Umbilical cord (tissue), 2 donors: ENCODE measurements at places on chromosomes 4 and X. TPM values are rescaled to one million over a fixed set of nuclear protein-coding genes. Genes with fewer than 3 reads are reported as not detected.
A peak's percentile ranks its signal among the peaks of the same experiment; 100 is the strongest.

DNA sequence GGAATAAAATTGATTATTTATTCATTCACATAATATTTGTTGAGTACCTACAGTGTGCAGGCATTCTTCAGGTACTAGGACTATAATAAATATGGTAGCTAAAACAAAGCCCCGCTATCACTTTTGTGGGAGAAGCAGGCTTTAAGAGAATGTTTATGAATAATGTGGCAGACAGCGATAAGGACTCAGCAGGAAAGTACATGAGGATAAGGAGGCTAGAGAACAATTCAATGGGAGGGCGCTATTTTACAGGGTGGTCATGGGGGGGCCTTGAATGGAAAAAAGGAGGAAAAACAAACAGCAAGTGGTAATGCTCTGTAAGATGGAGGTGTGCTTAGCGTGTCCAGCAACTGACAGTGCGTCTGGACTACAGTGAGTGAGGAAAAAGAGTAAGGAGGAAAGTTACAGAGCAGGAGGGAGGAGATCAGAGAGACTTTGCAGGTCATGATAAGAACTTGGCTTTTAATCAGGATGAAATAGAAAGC is 264.2 kb upstream of the ETNPPL start:
- DNase-seq, result peak; percentile 45

DNA sequence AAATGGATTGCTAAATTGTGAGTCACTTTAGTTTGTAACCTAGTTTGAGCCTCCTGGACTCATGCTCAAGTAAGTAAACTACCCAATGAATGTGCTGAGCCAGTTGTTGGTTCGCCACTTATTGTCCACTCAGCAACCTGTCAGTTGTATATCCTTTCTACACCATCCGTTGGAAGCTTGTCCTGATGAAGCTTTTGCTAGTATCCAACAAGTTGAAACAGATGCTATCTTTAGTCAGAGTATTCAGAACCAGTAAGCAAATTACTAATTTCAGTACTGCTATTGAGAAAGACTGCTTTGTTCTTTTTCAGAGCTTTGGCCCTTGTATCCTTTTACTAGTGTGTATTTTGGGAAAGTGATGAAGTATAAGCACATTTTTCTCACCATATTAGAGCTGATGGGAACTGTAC is 4.3 kb upstream of the NAA15 start:
- DNase-seq, result no peak

GRCh38 chr4:38184404-38184803 is 224.2 kb downstream of the PTTG2 start:
- no peak for DNase-seq

DNA sequence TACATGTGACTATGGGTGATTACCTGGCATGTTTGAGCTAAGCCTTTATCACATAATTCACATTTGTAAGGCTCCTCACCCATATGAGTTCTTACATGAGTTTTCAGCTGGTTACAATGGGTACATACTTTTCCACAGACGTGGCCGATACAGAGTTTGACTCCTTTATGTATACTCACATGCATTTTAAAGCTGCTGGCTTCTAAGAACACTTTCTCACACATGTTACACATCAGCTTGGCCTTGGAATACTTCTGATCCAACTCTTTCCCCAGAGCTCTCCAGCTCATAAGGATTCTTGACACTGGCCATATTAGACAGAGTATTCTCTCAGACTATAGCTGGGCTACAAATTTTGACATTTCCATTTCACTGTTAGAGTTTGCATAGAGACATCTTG is 66.3 kb downstream of the TAB3 start:
- no peak for DNase-seq

GRCh38 chr4:137644201-137644600 is 111.9 kb upstream of the PCDH18 start:
- no peak for DNase-seq

Gene MAGEA2B
- not detected for total RNA-seq

DNA sequence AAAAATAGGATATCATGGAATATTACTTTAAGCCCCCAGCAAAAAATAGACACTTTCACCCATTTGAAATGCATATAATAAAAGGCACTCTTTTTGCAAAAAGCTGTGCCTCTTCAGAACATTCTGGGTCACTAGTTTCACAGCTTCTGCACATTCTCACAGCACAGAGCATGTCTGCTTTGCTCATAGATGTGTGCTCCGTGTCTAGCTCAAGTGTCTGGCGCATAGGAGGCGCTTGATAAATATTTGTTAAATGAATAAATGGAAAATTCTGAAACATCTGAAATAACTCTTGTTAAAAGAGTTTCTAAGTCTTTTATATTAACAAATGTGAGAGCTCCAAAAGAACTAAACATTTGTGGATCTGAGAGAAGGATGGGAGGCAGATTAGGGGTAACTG is 275.2 kb downstream of the PTTG2 start:
- peak; percentile 25 for DNase-seq

DNA sequence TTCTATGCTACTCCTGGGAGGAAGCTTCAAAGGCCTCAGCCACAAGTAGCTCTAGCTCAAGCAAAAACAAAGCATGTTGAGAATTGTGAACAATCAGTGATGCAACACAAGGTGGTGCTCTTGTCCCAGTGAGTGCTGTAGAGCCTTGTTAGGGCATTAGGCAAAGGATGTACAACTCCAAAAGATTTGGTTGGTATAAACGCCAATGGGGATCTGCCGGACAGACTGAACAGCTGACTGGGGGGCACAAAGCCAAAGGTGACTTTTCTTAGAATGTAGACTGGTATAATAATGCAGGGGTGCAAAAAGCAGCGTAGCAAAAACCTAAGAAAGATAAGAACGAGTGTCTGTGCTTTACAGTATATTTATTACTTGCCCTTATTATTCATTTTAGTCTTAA is 62.6 kb upstream of the ALB start:
- peak; percentile 82 for DNase-seq

DNA sequence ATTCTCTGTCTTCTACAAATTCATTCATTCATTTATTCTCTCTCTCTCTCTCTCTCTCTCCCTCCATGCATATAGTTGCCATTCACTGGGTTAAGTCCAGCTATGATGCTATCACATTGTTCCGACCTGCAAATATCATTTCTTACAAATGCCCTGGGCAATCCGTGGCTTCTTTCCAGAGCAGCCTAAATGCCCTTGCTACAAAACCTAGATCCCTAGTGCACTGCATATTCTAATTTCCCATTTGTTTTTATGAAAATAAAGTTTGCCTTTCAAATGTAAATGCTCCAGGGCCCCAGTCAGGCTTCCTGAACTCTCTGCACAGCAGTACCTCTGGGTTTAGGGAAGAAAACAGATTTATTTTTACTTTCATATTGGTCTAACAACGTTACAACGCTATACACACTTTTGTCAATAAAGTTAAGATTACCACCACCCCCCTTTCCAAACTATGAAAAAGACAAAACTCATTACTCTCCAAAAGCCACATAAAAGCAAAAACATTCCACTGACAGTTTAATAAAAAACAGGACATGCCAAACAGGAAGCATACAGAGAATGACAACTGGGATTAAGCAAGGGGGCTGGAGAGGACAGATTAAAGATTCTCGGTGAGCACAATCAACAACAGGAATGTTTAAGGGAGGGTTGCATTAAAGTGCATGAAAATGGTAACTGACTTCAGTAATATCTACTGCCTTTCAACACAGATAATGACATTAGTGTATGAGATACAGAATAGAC is 104.3 kb downstream of the USP46 start:
- DNase-seq, result peak; percentile 14

DNA sequence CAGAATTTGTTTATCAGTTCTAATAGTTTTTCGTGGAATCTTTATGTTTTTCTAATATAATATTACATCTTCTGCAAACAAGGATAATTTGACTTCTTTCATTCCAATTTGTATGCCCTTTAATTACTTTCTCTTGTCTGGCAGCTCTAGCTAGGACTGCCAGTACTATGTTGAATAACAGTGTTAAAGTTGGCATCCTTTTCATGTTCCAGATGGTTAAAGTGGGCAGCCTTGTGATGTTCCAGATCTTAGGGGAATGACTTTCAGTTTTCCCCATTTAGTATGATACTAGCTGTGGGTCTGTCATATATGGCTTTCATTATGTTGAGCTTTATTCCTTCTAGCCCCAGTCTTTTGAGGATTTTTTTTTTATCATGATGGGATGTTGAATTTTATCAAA is 220.6 kb upstream of the WDFY3 start:
- DNase-seq, result no peak

DNA sequence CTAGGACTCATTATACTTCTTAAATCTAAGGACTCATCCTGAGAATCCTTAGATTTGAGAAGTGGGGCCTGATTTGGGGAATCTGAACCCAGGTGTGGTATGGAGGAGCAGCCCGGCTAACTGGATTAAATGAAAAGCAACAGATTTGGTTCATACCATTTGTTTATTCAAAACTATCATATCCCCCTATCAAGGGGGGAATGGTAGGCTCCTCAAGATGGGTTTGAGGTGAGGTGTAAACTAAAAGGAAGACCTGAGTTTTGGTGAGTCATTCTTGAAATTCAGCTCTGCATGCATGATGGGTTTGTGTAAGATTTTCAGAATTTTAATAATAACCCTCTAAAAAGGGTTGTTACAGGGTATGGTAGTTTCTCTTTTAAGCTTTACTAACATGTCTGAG is 53.4 kb downstream of the CASP6 start:
- no peak for DNase-seq

GRCh38 chr4:108885211-108885610 is 122.4 kb upstream of the ETNPPL start:
- DNase-seq, result no peak

GRCh38 chr4:153472122-153473037 is 6.2 kb downstream of the TMEM131L start:
- DNase-seq, result no peak

Gene SMIM14
- 34.4 TPM for total RNA-seq

DNA sequence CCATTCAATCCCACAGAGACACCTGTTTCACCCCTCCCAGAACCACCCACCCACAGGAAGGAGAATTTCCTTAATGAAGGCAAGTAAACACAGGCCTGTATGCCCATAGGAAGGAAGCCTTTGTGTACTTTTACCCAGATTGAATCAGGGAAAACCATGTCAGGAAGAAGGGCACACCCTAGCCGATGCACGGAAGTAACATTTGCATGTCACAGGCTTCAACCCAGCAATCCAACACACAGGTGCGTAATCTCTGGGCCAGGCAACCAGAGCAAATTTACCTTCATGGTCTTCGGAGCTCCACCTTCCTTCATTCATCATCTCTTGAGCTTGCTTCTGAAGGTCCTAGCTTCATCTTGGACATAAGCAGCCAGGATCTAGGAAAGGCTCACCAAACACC is 206.3 kb downstream of the SHROOM3 start:
- DNase-seq, result no peak

- peak; percentile 1 for DNase-seq
Measured at GRCh38 chr4:179116011-179116410, 1673.8 kb upstream of the AGA start.

GRCh38 chr4:62952366-62952765 is 1456.9 kb downstream of the TECRL start:
- no peak for DNase-seq

Gene ATP1B4
- total RNA-seq, result 1.4 TPM

GRCh38 chr4:132218406-132218805 is 930.7 kb upstream of the PCDH10 start:
- no peak for DNase-seq

Gene DKC1
- 17.6 TPM for total RNA-seq

DNA sequence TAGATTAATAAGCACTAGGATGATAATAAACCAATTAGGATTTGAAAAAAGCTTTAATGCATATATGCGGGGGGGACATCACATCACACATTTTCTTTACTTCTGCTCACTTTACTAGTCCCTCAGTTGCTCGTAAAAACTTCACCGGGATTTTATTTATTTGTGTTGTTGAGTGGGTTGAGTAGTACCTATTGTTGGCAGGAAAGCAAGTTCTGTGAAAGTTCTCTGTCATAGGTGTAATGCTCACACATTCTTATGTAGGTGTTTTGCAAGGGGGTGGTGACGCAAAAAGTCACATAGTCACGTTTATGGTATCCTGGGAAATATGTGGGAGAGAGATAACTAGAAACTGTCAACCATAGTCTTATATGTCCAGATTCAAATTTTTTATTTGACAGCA is 65.3 kb downstream of the PDLIM5 start:
- DNase-seq, result no peak

- DNase-seq, result no peak
Measured at GRCh38 chrX:140715787-140716186, 6.2 kb downstream of the LINC00632 start.

DNA sequence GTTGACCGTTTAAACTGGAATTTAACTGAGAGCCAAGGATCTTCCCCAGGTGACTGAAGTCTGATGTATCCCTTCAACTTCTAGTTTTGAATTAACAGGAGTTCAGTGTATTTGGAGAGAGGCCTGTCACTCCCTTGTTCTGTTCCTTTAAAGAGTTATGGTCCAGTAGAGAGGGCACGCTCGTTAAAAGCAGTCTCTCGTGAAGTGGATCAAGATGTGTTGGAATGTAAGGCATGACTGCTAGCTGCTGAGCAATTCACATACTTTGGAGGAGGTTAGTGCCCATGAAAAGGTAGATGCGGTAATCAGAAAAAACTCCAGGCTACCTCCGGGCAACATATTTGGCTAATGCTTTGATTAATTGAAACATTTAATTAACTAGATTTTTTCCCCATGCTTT is 65.7 kb downstream of the SHROOM2 start:
- DNase-seq, result no peak

DNA sequence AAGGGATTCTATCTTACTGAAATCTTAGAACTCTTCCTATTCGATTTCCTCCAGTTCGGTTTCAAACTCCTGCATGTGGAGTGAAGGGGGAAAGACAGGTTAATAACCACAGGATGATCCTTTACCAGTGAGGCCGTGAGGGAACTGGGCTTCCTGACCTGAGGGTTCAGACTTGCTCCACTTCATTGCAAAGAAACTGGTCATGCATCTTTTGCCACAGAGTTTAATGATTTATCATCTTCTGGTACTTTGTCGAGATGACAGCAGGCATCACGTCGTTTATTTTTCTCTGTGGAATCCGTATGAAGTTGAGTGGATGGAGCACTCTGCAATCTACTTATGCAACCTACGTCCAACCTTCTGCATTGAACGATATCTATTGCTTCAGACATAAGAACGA is 145.9 kb upstream of the NLGN4X start:
- DNase-seq, result no peak

DNA sequence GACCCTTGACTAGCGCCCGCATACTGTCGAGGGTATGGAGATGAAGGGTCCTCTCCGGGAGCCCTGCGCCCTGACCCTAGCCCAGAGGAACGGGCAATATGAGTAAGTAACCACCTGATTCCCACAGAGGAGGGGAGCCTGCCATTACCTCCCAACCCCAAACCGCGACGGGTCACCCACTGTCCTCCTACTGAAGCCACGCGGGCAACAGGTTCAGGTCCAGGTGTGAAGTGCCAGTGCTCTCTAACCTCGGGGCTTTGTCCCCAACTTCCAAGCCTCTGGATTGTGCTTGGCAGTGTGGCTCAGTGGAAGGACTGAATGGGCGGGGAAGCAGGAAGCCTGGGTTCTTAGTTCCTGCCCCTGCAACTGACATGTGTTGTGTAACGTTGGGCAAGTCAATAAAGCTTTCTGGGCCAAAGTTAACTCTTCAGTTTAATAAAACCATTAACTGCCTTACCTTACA is 694 bp downstream of the OCRL start:
- no peak for DNase-seq

GRCh38 chrX:130851569-130851968 is 51.4 kb downstream of the ENOX2 start:
- DNase-seq, result no peak

GRCh38 chr4:147587041-147587440 is 30.2 kb upstream of the TMEM184C start:
- DNase-seq, result no peak

Gene PLXNB3
- total RNA-seq, result 23.6 TPM

Gene CPZ
- 80.4 TPM for total RNA-seq

Gene ETNPPL
- total RNA-seq, result not detected
